Stimulated activated CD8-positive, alpha-beta memory T cell treated with anti-CD3 and anti-CD28 coated beads, Interleukin-4, amount 100 ng/mL, for 24 hours (primary cell): ENCODE measurements at places on chromosomes 2 and 18.

- DNase-seq = no peak
Observed at GRCh38 chr2:38095996-38096861, 20.3 kb upstream of the CYP1B1 start.

DNA sequence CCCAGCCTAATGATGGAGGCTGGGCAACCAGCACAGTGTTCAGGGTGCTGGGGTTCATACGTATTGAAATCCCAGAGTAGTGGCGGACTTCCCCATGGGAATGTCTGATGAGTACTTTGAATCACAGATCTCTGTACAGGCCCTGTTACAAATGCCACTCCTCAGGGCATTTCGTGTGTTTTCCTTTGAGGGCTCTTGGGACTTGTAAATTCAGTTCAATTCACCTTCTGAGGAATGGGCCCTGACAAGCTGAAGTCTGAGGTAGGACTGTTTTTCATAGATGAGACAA is 288 bp upstream of the RDH14 start:
- no peak for DNase-seq

DNA sequence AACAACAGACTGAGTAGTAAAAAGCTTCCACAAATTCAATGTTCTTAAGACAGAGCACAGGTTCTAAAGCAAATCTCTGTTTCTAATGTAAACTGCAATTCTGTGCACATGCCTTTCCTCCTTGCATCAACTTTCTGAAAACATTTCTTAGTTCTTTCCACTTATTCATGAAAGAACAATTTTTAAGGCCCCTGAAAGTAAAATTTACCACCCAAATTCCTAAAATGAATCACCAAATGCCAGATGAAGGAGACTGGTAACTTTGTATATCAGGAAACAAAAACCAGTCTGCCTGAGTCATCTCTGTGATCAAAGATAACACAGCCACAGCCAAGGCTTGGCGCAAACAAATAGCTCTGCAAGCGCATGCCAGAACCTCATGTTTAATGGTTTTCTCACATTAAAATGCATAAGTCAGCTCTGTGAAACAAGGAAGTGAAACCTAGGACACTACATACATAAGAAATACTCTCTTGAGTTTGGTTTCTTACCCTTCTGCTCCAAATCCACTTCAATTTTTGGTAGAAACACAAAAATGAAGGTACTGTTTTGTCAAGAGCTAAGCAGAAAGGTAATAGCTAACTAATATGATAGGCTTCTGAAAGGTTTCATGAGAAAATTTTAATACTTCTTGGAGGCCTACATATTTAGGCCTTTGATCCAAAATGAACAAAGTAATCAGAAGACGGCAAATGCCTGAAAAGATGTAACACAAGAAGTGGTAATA is 169.4 kb downstream of the THADA start:
- DNase-seq = peak; percentile 24

DNA sequence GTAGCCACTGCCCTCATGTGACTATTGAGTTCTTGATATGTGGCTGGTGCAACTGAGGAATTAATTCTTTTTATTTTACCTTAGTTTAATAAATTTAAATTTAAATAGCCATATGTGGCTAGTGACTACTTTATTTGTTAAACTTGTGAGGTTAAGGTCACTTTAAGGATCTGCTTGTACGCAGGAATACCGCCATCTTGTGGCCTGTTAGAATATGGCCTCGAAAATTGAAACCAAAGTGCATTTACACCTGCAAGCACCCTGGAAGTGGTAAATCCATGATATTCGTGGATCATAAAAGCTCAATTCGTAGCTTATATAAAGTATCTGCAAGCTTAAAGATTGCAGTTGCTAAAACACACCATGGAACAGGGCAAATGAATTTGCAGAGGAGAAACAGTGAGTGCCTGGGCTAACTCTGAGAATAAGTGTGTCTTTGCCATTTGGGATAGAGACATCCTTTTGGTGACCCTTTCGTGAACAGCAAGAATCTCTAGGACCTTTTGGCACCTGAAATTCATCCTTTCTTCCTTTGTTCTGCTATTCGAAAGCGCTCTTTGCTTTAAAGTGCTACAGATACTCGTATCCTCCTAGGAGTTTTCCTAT is 59.9 kb upstream of the REG3A start:
- no peak for DNase-seq

DNA sequence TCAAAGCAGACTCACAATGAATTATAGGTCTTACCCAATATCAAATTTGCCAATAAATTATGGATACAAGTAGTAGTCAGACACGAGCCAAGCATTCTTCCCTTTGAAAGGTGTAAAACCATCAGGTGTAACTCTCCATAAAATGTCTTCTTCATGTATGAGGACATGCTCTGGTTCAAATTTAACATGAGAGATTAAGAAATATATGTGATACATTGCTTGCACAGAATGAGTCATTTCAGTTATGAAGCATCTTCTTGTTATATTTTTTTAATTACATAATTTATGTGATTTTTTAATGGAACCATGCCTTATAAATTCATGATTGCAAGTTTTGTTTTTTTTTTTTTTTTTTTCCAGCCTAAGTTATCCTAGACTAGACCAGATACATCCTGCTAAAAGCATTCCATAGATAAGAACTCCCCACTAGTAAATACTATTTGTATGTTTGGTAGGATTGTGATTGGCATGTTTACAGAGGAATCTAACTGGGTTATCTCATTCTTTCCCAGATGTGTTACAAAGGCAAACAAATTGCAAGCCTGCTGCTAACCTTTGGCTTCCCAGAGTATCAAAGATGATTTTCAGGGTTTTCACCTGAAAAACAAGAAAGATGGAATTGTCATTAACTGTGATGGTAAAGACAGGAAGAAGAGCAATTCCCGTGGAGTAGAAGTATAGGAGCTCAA is 621.9 kb downstream of the XIRP2 start:
- DNase-seq = no peak

DNA sequence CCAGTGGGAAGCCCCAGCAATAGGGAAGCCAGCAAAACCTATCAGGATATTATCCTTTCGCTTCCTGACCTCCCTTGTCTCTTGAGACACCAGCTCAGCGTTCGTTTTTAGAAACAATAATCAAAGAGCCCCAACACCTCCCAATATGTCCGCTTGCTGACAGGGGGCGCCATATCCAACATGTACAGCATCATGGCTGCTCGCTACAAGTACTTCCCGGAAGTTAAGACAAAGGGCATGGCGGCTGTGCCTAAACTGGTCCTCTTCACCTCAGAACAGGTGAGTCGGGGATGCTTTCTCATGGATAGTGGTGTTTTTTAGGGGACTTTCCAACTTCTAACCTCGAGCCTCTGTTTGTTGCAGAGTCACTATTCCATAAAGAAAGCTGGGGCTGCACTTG is 28.7 kb downstream of the GAD1 start:
- no peak for DNase-seq

DNA sequence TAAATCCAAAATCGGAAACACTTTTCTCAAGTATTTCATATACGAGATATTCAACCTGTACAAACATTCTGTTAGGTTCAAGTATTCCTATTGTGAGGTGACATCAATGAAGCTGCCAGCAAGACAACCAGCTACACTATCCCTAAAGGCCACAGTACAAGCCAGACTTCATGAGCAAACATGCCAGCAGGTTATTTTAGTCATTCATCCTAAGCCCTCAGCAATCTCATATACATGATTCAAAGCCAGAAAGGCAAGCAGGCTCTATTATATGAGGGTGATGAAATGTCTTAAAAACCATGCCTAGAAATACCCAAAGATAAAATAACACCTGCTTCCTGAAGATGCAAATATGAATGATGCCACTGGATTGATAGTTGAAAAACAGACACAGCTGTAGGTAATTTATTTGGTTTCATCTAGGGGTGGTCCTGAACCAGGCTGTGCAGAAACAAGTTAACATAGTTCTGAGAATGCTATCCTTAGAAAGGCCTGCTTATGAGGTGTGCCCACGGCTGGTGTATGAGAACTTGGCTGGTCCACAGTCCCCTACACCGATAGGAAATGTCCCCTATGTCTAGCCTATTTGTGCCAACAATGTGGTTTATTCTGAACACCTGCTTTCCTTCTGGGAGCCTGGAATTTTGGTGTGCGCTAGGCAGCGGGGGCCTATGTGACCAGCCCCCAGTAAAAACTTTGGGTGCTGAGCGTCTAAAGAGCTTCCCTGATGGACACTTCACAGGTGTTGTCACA is 48.2 kb upstream of the KIDINS220 start:
- no peak for DNase-seq

DNA sequence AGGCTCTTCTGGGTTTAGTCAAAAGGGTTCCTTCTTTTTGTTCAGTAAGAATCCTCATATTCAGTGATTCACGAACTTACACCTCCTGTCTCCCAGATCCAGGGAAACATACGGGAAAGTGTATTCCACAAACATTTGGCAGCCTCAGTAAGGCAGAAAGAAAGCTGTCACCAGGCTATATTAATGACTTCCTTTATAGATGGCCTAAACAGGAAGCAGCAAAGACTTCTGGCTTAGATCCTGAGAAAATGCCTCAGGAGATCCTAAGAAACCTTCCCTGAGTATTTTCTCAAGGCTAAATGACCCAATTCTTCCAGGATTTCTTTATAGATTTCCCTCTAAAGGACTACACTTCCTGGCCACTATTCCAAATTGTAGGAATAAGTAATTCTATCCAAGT is 1995.5 kb upstream of the CELF4 start:
- DNase-seq = no peak

DNA sequence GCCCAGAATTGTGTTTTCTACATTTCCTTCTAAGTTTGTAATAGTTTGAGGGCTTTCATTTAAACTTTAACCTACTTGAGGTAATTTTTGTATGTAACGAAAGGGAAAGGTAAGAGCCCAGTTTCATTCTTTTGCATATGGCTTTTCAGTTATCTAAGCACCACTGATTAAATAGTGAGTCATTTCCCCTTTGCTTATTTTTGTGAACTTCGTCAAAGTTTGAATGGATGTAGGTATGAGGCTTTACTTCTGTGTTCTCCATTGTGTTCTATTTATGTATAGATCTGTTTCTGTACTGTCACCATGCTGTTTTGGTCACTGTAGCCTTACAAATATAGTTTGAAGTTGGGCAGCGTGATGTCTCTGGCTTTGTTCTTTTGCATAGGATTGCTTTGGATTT is 944.8 kb upstream of the CNTNAP5 start:
- DNase-seq = no peak

GRCh38 chr2:207619764-207620203 is 5.4 kb downstream of the METTL21A start:
- no peak for DNase-seq

DNA sequence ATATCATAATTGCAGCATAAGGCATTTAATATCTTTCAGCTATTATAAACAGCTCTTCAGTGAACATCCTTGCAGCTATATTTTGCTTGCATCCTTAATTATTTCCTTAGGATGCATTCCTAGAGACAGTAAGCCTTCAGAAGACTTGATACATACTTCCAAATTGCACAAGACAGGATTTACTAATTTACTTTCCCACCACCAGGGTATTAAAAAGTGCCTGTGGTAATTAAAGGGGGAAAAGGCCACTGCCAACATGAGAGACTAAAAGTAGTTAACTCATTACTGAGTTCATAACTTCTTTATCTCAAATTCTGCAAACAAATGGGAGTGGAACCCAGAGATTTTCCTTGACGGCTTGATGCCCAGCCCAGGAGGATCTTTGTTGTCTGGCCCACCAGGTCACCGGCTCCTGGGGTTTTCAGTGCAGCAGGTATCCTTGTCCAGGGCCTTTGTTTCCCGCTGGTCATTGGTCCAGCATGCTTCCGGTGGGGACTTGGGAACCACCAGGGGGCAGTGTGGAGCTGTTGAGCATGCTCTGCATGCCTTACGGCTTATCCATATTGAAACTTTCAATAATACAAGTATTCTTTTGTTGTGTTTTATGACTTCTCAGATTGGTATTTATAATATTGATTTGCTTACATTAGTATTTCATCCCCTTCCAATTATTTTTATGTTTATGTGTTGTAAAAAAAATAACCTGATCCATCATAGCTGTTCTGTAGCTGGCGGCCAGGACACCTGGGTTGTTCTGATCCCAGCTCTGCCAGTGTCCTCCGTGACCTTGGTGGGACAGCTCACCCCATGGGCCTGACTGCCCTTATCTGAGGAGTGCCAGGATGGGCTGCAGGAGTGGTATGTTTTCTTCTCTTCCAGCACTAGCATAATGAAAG is 61.4 kb downstream of the TGOLN2 start:
- peak; percentile 58 for DNase-seq

DNA sequence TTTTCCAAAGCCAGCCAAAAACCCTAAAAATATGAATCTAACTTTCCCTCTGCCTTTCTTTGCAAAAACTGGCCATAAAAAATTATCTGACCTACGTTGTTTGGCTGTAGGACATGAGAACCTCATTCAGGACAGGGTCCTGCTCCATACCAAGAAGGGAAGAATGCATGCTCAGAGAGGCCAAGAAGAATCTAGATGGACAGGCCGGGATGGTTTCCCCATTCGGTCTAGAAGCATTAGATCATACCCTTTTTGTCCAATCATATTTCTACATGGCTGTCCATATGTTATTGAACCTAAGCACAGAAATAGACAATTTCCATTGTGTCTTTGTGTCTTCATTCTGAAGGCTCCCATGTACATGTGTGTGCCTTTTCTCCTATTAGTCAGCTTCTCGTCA is 2120.4 kb upstream of the PIK3C3 start:
- DNase-seq = no peak

- no peak for DNase-seq
Observed at GRCh38 chr2:85179541-85179940, 46.3 kb downstream of the TCF7L1 start.

GRCh38 chr2:151771599-151772358 is 37.5 kb upstream of the NEB start:
- no peak for DNase-seq

DNA sequence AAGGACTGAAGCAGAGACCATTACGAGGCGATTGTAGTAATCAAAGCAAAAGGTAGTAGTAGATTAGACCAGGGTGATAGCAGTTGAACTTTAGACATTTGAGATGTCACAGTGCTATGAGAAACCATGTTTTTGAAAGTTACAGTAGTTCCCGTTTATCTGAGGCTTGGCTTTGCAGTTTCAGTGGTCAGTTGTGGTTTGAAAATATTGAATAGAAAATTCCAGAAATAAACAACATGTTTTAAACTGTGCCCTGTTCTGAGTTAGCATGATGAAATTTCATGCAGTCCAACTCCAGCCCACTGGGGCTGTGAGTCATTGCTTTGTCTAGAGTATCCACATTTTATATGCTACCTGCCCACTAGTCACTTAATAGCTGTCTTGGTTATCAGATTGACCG is 47.5 kb downstream of the ZNF638 start:
- no peak for DNase-seq

DNA sequence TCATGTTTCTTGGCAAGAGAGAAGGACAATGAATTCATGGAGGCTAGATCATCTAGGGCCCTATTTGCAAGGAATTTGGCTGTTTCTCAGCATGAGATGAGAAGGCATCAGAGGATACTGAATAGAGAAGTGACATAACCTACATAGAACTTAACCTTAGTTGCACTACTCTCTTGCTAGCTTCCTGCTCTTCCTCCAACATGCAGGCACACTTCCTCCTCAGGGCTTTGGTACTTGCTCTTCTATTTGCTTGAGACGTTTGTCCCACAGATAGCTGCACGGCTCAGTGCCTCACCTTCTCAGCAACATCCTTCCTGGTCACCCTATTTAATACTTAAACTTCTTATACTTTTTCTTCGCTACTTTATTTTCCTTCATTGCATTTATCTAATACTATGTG is 20.0 kb upstream of the LANCL1 start:
- DNase-seq = no peak
